ENCODE measurements at places on chromosomes 6 and 20.

DNA sequence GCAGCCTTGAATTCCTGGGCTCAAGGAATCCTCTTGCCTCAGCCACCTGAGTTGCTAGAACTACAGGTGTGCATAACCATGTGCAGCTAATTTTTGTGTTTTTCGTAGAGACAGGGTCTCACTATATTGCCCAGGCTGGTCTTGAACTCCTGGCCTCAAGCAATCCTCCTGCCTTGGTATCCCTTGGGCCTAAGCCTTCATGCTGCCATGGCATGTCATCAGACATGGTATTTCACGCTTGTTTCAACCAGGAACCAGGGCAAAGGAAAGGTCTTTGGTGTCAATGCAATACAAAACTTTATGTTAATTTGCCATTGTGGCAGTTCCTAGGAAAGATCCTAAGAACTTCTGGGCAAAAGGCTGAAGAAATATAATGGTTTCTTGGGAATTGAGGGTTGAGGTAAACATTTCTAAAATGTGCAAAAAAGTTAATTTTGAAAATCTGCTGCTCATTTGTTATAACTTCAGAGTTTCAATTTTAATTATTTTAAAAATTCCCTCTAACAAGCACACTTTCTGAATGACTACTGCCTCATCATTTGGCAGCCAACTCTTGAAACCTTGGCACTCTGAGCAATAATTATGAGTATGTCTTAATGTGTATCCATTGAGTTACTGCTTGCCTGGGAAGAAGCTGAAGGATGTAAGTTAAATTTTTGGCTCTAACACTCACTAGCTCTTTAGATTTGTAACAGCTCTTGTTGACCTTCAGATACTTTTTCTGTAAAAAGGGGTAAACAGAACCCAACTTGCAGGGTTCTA lies 154.1 kb downstream of the GJA10 start:
- DNase-seq = no peak

DNA sequence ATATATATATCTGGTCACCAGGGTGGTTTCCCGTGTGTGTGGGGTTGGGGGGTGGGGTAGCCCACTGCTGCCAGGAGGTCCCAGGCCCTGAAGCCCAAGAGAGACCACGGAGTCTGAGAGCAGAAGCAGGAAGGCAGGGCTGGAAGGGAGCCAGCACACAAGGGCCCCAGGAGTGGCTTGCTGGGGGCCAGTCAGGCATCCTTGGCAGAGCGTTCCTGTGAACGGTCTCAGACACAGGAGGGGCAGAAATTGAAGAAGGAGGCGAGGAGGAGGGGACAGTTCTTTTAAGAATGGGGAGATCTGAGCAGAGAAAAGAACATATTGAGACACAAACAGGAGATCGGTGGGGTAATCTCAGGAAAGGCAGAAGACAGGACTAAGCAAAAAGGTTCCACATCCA lies 1.9 kb upstream of the EBF4 start:
- DNase-seq = no peak

DNA sequence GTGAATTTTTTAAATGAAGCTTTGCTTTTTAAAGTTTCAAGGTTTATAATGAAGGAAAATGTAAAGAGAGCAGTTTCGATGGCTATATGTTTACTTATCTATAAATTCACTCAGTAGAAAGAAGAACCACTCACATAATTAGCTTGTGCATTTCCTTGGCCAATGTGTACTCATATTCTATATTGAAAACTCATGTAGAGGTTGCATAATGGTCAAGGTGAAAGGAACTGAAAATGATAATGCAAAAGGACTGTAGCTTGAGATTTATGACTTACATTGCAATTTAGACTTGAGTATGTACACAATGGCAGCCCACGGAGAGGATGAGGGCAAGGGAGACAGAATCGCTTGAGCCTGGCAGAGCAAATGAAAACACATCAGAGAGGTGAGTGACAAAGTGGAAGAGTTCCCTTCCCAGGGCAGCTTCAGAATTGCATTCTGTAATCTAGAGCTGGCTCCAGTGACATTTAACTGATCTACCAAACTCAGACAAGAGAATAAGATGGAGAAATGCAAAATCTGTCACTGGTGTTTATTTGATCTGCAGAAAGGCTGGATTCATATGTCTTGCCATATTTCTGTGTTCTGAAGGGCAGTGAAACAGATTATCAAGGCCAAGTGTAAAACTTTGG lies 191.8 kb downstream of the TMEM200A start:
- DNase-seq = no peak

- peak; percentile 98 for DNase-seq
Measured at GRCh38 chr20:19757487-19758132, 448 bp upstream of the RIN2 start.

DNA sequence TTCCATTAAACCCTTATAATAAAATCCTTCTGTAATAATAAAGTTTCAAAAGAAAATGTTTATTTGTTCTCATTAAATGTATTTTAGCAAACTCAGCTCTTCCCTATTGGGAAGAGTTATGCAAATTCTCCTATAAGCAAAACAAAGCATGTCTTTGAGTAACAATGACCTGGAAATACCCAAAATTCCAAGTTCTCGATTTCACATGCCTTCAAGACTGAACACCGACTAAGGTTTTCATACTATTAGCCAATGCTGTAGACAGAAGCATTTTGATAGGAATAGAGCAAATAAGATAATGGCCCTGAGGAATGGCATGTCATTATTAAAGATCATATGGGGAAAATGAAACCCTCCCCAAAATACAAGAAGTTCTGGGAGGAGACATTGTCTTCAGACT lies 3.8 kb downstream of the IL17A start:
- DNase-seq = no peak

GRCh38 chr20:63054681-63055240 lies 48.0 kb upstream of the BHLHE23 start:
- no peak for DNase-seq

DNA sequence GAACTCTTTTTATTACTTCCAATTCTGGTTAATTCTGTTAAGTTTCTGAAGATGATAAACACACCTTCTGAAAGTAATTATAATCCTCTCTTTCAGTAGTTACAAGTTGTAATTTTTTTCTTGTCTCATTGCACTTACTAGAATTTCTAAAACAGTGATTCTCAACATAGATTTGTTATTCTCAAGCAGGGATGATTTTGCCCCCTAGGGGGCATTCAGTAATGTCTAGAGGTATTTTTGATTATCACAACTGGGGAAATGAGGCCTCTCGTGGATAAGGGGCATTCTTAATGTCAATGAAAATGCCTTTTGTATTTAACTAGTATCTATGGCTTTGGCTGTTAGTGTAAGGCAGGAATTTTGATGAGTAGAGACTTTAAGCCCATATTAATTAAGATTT lies 39.4 kb upstream of the MAFB start:
- DNase-seq = no peak

GRCh38 chr6:85676086-85676729 lies 33.5 kb upstream of the SYNCRIP start:
- DNase-seq = no peak
